Activated CD4-positive, alpha-beta T cell treated with anti-CD3 and anti-CD28 coated beads for 48 hours (primary cell): ENCODE measurements at places on chromosomes 6 and 20.

DNA sequence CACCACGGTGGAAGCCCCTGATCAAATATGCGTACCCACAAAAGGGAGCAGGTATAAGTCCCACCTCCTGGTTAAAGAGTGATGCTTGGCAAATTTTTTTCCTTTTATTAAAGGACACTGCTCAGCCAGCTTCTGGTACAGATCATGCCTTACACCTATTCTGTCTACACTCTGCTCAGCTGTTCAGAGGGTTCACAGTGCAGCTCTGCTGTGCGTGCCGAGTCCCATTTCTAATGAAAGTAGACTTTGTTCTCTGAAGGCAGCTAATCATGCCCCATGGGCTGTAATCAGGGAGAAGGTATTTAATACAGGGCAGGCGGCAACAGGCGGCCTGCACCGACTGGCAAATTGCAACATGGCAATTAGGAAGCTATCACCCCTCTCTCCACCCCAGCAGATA is 16.3 kb downstream of the LRRC73 start:
- DNase-seq: no peak

DNA sequence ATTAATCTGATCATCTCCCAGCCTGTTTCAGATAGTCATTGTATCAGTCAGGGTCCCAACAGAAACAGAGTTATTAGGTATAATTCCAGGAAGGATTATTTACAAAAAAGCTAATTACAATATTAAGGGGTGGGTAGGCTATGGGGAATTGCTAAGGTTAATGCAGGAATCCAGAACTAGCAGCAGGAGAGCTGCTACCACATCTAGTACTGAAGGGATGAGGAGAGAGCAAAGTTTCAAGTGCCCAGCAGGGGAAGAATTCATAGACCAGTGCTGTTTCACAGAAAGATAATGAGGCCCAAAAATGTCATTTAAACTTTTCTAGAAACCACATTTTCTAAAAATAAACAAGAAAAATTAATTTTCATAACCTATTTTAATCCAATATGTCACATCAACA is 284.2 kb downstream of the HACE1 start:
- no peak for DNase-seq

GRCh38 chr6:31267651-31268368 is 4.1 kb downstream of the HLA-C start:
- peak; percentile 24 for DNase-seq

- no peak for DNase-seq
These were observed 6.4 kb upstream of the SLC22A7 start for GRCh38 chr6:43291708-43292107.

DNA sequence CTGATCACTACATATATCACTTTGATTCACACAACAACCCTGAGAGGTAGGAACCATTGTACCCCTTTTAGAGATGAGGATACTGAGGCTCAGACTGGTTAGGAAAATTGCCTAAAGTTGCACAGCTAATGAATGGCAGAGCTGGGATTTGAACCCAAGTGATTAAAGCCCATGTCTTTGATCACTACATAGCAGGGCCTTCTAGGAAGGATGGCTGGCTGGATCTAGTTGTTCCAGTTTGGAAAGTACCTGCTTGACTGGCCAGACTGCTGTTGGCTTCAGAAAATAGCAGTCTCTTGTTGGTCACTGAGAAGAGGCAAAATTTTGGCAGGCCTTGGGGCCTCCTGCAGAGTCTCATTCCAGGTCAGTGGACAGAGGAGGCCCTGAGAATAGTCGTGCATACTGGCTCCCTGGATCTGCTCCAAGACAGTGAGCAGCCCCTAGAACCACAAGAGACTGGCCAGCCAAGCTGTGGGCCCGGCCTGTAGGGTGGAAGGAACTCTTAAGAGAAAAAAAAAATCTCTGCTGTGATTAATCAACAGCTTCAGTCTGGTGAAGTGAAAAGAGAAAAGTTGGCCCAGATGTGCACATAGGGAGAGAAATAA is 17.5 kb downstream of the PPARD start:
- no peak for DNase-seq
